M059J (cell line): ENCODE measurements at places on chromosomes 11 and 22. TPM values are rescaled to one million over a fixed set of nuclear protein-coding genes. Genes with fewer than 3 reads are reported as not detected.

GRCh38 chr11:113689768-113690618, 16.1 kb downstream of the TMPRSS5 start:
- DNase-seq: no peak

GRCh38 chr22:38069372-38070249, 12.4 kb downstream of the PICK1 start:
- no peak for DNase-seq

- peak; percentile 39 for DNase-seq
Observed at GRCh38 chr22:29877620-29878019, 5.4 kb upstream of the MTMR3 start.

DNA sequence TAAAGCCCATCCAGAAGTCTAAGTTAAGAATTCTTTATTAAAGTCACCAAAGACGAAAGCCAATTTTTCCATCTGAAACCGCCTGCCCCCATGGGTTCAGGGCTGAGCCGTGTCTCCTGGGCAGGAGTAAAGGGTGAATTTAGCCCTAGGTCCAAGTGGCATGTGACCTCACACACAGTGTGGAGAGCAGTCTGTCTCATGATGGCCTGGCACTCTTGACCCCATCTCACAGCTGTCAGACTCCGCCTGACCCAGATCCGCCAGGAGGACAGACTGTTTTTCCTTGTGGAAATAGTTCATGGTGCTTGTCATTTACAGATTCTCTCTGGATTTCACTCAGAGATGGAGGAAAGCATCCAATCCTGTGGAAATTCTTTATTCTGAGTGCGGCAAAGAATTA, 109.7 kb downstream of the GALNT18 start:
- no peak for DNase-seq

GRCh38 chr11:59459916-59460315, 3.2 kb downstream of the OR4D6 start:
- no peak for DNase-seq

- DNase-seq: no peak
Observed at GRCh38 chr11:46452918-46453517, 61.4 kb upstream of the CHRM4 start.

DNA sequence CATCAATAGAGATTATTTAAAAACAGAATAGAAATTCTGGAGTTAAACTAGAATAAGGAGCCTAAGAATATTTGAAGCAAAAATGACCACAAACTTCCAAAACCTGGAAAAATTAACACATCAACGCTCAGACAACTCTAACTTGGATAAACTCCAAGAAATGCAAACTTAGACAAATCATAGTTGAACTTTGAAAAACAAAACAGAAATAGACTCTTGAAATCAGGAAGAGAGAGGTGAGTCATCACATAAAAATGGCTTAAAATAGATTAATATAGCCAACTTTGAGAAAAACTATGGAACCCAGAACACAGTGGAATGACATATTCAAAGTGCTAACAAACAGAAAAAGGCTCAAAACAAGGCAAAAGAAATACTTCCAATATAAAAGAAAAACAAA, 974.2 kb downstream of the JRKL start:
- DNase-seq: peak; percentile 66

DNA sequence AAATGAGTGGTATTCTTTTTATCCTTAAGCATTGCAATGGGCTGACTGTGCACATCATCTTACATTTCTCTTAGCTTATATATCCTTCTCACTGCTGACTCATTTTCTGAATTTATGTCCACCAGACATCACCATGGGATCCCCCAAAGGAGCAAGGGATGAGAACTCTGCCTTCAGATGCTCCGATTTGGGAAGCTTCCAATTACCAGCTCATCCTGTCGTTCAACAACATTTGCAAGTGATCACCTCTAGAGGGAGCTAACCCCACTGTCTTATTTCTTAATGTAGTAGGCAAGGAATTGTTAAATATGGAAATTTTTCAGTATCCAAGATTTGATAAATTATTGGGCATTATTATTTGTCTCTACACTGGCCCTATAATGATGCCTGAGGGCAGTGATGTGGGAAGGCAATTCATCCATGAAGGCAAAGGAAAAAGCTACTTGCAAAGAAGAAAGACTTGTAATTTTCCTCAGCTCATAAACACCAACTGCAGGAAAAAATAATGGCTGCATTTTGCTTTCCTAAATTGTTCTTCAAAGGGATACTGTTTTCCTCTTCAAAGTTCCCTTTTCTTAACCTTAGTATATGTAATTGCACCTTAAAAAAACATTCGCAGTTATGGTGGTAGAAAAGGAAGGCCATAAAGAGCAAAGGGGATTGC, 102.4 kb upstream of the FSHB start:
- peak; percentile 41 for DNase-seq

Gene CSNK2A3
- 2.5 and 3.1 TPM in 2 replicates for total RNA-seq

GRCh38 chr11:27209562-27210005, 153.4 kb downstream of the CCDC34 start:
- peak; percentile 99 for DNase-seq

Gene CHRNA10
- total RNA-seq: 0.86 and 0.94 TPM in 2 replicates
